NCI-H1930 (cell line): ENCODE measurements at places on chromosomes 7 and 10.

DNA sequence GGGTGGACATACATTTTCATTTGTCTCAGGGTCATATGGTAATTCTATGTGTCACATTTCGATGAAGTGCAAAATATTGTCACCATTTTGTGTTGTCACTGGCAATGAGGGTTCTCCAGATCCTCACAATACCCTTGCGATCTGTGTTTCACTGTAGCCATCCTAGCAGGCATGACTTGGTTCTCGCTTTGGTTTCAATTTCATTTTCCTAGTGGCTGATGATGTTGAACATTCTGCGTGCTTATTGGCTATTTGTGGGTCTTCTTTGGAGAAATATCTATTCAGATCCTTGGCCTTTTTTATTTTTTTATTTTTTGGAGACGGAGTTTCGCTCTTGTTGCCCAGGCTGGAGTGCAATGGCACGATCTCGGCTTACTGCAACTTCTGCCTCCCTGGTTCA, 24.8 kb upstream of the MNX1 start:
- DNase-seq: no peak

DNA sequence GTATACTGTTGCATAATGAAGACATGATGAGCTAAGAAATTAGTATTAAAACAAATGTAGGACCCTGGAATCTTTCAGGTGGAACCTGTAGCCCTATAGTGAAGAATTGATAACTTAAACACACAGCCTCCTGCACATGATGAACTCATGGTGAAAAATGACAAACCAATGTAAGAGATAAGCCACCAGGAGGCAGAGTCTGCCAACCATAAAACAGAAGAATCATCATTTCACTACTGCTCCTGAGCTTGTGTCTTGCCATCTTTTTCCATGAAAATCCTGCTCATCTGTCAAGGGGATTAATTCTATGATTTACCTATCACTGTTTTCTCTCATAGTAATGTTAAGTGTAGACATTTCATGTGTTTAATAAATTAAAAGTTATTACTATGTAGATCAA, 363.9 kb downstream of the MALRD1 start:
- no peak for DNase-seq

DNA sequence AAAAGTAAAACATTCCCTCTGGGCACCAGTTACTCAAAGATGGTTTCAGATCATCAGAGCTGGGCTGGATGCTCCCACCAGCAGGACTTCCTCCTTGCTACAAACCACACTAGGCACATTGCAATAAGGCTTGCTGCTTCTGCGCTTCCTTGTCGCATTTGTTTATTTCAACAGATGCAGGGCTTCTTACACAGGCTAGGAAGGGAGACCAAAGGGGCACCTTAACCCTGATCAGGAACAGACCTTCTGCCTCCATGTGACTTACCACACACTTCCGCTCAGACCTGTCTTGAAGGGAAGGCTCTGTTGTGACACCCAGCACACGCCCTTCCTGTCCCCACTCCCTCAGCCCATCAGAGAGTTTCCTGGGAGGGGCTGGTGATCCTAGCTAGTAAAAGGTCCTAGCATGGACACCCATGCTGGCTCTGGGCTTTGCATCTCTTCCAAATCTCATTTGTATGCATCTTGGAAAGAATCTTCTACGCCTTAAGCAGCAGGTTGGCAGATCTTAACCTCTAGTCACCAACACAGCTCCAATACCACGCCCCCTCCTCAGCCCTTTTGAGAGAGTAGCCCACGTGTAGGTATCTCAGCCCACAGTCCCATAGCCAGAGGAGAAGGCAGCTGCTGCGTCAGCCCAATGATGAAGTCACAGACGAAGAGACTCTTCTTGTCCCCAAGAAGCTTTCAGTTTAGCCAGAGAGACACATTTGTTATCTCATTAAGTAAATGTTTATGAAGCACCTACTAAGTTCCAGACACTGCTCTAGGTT, 47.1 kb upstream of the SVIL start:
- DNase-seq: no peak

- no peak for DNase-seq
Observed at GRCh38 chr7:127413962-127414361, 21.5 kb upstream of the ZNF800 start.

GRCh38 chr7:1531263-1531978, 919 bp downstream of the MAFK start:
- DNase-seq: no peak
